ENCODE measurements at places on chromosomes 6 and 20.

DNA sequence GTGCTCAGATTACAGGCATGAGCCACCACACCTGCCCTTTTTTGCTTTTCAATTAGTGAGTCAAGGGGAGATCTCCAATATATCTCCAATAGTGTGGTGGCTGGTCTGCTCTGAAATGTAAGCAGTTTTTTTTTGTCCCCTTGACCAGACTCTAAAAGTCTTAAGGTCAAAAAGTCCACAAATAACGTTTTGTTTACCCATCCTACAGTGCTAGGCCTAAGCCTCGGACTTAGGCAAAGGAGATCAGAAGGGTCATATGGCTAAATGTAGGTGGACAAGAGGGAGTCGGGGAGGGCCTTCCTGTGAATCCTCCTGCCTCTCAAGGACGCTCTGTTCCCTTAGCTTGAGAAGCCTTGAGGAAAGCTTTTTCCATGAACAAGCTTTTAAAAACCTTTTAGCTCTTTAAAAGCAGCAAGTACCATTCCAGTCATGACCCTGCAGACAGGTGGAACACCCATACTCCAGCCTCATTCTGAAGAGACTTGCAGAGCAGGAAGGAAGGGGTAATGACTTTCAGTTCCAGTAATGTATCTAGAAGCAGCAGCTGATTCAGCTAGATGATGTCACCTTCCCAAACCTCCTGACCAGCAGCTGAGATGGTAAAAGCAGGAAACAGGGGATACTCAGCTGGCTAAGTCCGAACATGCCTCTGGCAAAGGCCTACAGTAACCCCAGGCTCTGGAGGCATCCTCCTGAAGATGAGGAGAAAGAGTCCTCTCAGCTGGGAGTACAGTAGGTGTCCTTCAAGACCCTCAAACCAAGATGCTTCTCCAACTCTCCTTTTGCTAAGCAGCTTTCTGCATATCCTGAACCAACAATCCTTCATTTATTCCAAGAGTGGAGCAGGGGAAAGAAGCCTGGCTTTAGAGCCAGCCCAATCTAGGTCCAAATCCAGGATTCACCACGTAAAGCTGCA, 23.6 kb downstream of the BCL2L1 start:
- DNase-seq: no peak

DNA sequence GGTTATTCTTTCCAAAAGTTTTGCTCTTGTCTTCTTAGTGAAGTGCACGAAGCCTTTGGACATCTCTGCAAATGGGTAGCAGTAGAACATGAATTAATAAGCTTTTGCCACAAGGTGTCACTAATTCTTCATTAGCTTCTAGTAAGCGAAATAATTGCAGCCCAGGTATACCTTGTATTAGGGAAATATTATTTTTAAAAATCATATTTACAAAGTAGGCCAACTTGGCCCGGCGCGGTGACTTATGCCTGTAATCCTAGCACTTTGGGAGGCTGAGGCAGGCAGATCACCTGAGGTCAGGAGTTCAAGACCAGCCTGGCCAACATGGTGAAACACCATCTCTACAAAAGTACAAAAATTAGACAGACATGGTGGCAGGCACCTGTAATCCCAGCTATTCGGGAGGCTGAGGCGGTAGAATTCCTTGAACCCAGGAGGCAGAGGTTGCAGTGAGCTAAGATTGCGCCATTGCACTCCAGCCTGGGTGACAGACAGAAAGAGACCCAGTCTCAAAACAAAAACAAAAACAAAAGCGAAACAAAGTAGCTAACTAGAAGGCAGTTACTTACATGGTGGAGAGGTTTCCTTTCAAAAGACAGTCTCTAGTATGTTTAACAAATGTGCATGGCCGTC, 8.8 kb upstream of the RSPH3 start:
- DNase-seq: peak; percentile 10

GRCh38 chr6:143191361-143191760, 130.7 kb downstream of the AIG1 start:
- no peak for DNase-seq

DNA sequence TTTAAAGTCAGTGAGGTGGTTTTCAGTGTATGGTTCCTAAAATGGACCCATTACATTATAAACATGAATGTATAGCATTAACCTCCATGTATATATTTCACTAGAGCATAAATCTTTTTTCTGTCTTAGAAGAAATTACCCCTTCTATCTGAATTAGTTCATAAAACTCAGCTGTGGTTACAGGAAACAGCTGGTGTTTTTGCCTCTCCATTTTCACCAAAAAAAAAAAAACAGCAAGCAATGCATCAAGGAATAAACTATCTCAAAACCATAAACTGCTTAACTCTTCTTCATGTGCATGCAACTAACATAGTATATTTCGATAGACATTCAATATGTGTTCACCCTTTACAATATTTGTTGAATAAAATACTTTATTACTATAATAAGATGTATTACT, 40.2 kb downstream of the MOXD1 start:
- peak; percentile 45 for DNase-seq

DNA sequence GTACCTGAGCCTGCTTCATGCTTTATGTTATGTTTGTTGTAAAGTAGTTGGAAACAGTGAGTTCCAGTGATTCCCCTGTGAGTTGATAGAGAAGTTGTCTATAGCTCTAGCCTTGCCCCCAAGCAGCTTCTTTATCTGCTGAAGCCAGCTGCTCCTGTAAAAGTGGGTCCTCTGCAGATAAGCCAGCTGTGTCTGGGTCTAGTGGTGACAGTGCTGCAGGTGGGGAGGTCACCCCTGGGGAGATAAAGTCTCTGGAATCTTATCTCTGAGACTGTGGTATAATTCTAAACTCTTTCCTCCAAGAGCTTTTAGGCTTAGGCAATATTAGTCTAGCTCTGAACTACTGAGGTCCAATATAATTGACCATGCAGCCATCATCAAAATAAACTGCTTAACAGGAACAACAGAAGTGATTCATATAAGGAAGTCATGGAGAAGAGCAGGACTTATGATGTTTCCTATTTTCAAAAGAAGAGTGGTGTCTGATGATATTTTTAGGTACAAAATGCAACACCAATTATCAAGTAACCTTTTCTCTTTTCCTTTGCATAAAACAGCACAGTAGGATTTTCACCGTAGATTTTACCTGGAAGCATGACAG, 44.2 kb upstream of the TMEM217 start:
- DNase-seq: no peak

DNA sequence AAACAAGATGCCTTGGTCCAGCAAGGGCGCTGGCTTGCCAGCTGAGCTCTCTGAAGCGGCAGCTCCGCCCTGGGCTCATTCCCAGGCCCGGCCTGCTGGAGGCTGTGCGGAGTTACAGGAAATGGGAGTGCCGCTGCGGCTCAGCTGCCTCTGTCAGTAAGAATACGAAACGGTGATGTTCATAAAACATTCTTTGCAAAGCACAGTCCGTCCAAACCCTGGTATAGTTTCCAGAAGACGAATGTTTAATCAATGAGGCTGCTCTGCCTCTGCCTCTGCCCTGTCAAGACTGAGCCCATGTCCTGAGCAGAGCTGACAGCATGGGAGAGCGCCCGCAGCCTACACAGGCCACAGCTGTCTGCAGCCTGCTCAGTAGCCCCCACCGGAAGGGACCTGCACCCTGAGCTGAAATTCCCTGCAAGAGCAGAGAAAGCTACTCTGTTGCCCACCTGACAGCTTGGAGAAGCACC, 153.3 kb upstream of the SNX9 start:
- peak; percentile 56 for DNase-seq

- no peak for DNase-seq
Measured at GRCh38 chr20:25048519-25048952, 9.4 kb downstream of the ACSS1 start.

GRCh38 chr6:100347901-100348550, 116.7 kb downstream of the SIM1 start:
- no peak for DNase-seq

GRCh38 chr20:4840801-4841200, 119.1 kb downstream of the PRND start:
- DNase-seq: no peak

DNA sequence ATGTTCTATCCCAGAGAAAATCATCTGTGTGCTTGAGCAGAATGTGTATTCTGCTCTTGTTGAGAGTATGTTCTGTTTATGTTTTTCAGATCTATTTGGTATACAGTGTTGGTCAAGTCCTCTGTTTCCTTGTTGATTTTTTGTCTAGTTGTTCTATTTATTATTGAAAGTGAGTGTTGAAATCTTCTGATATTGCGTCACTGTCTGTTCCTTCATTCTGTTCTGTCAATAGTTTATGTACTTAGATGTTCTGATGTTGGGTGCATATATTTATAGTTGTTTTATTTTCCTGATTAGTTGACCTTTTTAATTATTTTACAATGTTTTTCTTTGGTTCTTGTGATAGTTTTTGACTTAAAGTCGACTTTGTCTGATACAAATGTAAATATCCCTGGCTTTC, 458.7 kb upstream of the HSF2 start:
- DNase-seq: no peak

DNA sequence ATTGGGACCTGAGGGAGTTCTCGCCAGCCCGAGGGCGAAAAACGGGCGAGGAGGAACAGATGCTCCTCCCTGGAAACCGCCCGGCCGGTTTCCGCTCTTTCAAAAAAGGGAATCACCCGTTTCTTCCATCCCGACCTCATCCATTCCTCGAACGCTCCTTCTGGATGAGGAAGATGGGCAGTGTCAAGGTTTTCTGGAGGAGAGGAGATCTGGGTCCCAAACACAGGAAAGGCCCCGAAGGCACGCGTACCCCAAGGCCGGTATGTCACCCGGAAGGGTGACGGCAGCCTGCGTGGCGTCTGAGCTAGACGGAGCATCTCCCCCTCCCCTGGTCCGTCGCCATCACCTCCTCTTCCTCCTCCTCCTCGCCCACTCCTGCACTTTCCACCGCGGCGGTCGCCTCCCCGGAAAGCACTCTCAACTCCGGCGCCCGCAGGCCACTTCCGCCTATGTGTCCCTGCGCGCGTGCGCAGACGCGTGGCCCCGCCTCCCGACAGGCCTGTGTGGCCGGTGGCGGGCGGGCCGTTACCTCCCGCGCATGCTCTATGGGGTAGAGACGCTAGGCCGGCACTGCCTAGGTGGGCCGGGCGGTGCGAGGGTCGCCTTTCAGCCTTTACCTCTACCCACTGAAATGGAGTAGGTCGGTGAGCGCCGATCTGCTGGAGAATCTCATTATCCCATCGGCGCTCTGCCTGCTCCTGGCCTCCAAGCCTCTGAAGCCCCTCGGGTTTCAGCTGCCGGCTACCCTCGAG, at the start of gene SLC35B3:
SLC35B3 (minus strand) TSS at position 453 of the 752 bp plus-strand sequence.
- peak; percentile 94 for DNase-seq

GRCh38 chr20:62820208-62820961, 3.5 kb downstream of the COL9A3 start:
- no peak for DNase-seq

DNA sequence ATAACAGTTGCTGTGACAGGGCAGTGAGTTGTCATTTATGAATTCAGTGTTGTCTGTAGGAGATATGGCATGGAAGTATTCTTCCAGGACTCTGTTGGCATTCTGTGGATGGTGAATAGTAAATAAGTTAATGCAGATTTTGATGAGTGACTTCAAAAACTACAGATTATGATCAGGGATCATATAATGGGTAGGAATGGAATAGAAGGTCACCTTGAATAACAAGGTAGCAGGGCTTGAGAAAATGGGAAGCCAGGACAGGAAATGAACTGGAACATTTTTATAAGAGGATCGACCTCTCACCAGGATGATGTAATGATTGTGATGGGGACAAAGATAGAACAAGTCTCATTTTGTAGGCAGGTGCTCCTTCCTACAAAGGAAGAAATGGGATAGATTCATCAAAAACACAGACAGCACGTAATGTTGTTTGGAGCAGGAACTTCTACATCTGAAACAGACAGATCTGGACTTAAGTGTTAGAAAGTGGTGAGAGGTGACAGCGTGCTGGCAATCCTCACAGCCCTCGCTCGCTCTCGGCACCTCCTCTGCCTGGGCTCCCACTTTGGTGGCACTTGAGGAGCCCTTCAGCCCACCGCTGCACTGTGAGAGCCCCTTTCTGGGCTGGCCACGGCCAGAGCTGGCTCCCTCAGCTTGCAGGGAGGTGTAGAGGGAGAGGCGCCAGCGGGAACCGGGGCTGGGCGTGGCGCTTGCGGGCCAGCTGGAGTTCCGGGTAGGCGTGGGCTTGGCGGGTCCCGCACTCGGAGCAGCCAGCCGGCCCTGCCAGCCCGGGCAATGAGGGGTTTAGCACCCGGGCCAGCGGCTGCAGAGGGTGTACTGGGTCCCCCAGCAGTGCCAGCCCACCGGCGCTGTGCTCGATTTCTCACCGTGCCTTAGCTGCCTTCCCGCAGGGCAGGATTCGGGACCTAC, 30.8 kb upstream of the SSR1 start:
- DNase-seq: no peak

DNA sequence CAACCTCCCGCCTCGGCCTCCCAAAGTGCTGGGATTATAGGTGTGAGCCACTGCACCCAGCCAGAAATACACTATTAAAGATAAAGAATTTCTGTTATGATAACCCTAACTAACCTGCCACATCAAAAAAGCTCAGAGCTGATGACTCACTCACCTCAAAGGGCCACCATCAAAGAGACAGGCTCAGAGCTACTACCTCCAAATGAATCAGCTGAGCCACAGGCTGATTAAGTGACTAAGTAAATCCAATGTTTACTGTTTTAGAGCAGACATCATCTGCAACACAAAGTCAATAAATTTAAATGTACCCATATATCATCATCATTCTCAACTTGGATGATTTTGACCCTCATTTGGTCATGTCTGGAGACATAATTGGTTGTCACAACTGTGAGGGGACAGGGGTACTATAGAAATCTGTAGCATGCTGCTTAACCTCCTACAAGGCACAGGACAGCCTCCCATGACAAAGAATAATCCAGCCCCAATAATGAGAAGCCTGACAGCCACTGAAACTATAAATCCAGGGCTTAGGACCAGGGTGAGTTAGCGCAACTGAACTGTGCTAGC, 106.5 kb downstream of the ATP9A start:
- DNase-seq: no peak

DNA sequence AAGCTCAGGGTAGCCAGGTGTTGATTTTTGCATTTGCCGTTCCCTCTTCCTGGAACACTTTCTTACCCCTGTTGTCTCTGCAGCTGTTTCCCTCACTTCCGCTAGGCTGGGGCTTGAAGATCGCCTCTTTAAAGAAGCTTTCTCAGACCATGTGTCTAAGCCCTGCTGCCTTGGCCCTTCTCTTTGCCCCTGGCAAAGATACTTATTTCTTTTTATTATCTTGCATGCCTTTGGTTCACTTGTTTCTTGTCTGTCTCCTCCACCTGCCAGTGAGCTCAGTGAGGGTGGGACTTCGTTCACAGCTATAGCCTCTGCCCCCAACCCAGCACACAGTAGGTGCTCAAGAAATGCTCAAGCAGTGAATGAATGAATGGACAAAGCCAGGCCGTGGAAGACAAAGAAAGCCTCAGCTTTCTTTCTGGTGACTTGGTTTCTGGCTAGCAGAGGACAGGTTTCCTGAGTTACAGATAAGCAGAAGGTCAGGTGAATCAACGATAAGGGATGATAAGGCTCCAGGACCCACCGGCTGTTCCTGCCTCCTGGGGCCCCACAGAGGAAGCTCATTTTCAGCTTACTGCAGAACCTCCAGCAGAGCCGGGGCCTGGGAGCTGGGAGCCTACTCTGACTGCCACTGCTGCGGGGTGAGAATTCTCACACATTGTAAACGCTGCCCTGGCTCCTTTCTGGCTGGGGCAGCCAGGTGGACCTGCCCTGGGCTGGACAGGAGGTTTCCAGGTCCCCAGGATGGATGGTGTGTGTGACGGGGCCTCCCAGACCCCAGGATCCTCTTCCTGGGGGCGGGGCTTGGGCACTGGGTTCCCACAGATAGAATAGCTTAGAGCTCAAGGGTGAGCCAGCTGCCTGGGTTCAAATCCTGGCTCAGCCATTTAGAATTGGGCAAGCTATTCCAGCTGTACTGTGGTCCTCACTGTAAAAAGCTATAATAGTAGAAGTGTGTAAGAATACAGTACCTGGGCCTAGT, 29.8 kb downstream of the SNAI1 start:
- no peak for DNase-seq

Data from renal pelvis (tissue), 12 donors.